A549 (cell line): ENCODE measurements at places on chromosomes 5 and 9.

DNA sequence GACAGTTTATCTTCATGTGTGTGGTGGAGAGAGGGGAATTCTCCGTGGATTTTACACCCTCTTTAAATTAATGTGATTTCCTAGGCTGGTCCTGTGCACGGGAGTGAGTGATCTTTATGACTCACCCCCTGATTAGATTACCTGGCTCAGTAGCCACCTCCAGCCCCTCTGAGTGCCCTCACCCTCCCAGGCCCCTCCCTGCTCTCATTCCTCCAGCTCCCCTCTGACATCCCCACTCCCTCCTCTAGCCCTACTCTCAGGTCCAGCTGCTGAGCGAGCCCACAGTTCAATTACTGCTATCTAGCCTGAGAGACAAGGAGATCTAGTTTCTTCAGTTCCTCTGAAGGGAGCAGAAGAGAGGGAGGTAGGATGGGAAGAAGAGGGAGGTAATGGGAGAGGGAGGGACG lies 61.8 kb upstream of the ARAP3 start:
- DNase-seq: no peak

- DNase-seq: no peak
Measured at GRCh38 chr9:113219186-113219936, 1.7 kb downstream of the FKBP15 start.

GRCh38 chr5:14671414-14671813 lies 6.9 kb downstream of the OTULIN start:
- peak; percentile 19 for DNase-seq

- DNase-seq: no peak
Measured at GRCh38 chr9:127878652-127879390, 1.3 kb upstream of the AK1 start.

GRCh38 chr9:20297646-20298084 lies 324.6 kb downstream of the MLLT3 start:
- no peak for DNase-seq

- DNase-seq: peak; percentile 68
Measured at GRCh38 chr9:108543251-108543778, 312.5 kb downstream of the ACTL7B start.

DNA sequence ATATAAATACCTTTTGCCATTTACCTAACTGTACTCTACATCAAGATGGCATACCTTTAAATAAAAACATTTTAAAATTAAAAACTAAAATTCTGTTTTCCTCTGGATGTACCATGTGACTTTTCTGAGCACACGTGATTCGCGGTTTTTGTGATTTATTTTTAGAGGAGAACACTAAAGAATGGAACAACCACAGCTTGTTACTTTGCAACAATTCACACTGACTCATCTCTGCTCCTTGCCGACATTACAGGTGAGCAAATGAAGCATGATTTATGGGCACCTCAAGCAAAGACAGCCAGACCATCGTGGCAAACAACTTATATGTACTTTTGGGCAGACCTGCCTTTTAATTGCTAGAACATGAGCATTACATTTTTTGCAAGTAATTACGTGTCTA lies 61.3 kb downstream of the GDA start:
- DNase-seq: no peak

DNA sequence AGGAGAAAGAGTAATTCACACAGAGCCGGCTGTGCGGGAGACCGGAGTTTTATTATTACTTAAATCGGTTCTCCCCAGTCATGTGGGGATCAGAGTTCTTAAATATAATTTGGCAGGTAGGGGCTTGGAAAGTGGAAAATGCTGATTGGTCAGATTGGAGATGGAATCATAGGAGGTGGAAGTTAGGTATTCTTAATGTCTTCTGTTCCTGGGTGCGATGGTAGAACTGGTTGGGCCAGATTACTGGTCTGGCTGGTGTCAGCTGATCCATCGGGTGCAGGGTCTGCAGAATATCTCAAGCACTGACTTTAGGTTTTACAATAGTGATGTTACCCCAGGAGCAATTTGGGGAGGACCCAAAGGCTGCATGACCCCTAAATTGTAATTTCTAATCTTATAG lies 4.6 kb upstream of the CERCAM start:
- no peak for DNase-seq

GRCh38 chr9:20636888-20637440 lies 14.7 kb upstream of the MLLT3 start:
- no peak for DNase-seq

DNA sequence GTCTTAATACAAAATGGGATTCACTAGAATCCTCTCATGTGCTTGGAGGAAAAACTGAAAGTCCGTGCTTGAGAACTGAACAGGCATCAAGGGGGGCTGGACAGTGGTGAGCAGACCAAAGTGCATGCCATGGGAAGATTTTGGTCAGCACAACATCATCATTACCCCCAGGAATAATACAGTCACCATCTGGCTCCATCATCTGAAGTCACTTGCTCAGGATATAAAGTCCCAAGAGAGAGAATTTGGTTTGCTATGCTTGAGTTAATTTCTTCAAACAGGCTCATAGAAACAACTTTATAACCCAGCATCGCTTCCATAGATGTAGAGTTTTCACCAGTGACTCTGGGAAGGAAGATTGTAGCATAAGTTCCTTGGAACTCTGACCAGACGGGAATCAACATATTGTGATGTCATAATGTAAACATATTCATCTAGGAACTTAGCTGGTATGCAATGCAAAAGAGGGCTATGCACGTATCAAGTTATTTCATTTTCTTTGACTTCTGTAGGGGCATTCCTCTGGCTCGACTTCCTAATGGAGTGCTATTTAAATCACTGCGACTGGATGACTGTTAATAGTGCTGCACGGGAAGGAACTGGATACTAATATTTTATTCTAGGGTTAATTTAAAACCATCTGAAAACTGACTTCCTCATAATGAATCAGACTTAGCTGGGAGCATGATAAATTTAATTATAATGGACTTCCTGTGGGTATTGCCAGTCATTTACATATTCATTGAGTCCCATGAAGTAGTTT lies 145.2 kb downstream of the MTRR start:
- no peak for DNase-seq

DNA sequence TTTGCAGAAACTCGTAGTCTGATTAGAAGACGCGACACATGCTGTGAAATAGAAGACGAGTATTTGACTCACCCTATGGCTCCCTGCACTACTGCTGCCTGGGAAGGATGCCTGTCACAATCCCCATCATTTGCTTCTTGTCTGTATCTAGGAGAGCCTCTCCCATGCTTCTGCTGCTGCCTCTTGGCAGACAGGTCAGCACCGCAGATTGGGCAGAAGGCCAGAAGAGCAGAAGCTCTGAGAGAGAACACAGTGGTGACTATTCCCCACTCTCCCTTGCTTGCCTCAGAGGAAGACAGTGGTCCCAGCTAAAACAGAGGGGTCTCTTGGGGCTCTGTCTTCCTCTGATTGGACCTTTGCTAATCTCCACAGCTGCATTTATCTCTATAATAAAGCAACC lies 84.0 kb upstream of the SMIM32 start:
- DNase-seq: no peak

DNA sequence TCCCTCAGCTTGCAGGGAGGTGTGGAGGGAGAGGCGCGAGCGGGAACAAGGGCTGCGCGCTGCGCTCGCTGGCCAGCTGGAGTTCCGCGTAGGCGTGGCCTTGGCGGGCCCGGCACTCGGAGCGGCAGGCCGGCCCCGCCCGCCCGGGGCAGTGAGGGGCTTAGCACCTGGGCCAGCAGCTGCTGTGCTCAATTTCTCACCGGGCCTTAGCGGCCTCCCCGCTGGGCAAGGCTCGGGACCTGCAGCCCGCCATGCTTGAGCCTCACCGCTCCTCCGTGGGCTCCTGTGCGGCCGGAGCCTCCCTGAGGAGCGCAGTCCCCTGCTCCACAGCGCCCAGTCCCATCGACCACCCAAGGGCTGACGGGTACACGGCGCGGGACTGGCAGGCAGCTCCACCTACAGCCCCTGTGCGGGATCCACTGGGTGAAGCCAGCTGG lies 1516.4 kb downstream of the EFNA5 start:
- DNase-seq: no peak

GRCh38 chr5:173320259-173320658 lies 8.0 kb downstream of the STC2 start:
- DNase-seq: no peak

DNA sequence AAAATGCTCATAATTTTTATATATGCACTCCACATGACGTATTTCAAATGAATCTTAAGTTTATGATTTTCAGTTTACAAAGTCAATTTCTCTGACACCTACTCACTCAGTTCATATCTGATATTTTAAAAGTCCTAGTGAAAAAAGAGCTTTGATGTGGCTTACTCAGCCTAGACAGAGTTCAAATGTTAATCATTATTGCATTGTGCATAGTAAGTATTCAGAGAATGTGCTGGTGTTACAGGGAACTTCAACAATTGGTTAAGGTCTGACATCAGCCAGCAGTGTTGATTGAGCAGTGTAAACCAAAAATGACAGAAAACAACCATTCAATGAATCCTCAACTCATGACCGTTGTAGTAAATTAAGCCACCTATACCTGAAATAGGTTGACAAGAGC lies 147.2 kb upstream of the LHFPL2 start:
- DNase-seq: peak; percentile 66

DNA sequence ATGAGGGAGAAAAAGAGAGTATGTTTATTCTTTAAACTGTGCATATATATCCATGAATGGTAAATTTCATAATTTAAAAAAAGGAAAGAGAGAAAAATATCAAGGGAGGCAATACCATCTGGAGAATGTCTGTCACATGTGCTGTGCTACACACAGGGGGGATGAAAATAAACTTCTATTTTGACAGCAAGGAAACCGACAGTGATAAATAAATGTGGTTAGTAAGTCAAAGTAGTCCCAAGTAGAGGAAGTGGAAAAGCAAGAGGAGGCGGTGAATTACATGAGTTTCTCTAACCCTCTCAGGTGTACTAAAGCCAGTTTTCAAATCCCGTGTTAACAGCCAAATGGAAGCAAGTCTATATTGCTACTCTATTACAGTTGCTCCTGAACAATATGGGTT lies 83.3 kb downstream of the ICE1 start:
- no peak for DNase-seq

- no peak for DNase-seq
Measured at GRCh38 chr5:76252437-76252836, 150.6 kb upstream of the IQGAP2 start.

GRCh38 chr5:148237785-148238417 lies 424 bp upstream of the MARCOL start:
- peak; percentile 20 for DNase-seq

DNA sequence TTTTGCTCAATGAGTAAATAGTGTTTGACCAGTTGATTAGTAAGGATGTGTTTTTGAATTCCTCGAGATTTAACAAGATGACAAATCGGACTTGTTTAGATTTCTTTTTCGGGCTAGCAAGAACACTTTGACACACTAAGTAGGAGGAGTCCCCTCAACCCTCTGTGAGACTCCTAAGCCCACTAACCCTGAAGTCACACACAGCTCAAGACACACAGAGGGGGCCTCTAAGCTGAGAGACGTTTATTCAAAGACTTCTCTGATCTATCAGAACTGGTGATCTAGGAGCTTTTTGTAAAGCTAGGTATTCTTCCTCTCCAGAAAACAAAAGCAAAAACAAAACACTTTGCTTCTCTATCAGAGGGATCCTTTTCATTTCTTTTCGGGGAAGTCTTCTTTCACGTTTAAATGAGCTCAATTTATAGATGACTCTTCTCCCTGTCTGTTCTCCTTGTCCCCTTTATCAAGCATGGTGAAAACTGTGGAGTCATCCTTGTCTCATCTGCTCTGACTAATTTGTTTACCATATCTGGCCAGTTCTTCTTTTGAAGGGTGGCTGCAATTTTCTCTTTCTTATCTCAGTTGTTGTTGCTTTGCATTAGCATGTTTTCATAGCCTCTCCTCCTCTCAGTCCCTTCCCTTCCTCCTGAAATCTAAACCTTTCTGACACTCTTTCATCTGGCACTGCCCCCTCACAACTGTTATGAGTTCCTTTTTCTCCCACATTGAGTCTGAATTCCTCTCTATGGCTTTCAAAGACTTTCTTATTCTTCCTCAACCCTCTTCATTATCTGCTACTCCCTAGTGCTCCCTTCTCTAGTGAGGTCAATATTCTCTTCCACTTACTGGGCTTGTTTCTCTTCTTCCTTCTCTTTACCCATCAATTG lies 68.5 kb upstream of the RAI14 start:
- peak; percentile 60 for DNase-seq

GRCh38 chr5:6644794-6645241 lies 11.6 kb downstream of the SRD5A1 start:
- DNase-seq: no peak

DNA sequence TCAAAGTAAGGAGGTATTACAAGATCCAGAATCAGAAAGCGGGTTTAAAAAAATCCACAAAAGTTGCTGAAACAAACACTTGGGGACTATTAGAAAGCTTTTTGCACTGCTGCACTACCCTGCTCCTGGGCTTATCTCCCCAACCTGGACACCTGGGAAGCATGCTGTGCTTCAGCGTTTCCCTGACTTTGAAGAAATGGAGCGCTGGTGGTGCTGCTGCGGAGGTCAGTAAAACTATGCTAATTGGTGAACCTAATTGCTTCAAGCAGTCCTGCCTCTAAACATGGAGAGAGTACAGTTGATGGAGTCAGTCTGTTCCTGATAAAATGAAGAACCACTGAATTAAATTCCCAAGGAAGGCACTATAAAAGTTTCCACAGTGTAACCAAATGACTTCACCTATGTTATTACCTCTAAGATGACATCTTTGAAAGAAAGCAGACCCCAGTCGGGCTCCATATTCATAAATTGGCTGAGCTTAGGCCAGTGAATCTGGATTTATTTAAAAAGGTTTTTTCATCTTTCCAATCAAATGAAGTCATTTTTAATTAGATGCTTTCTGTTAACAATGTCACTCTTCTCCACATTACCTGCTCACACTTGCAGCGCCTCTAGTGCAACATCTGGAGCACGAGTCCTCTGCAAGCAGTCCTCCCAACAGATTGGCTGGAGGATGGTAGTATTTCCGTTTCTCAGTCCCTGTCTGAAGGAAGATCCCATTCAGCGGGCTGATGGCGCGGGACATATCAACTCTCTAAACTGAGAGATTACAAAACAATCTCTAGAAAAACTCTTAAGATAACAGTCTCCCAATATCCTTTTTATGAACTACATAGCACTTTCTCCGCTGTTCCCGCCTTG lies 11.5 kb downstream of the NR2F1-AS1 start:
- no peak for DNase-seq
